ENCODE measurements at places on chromosomes 11 and 22. TPM values are rescaled to one million over a fixed set of nuclear protein-coding genes. Genes with fewer than 3 reads are reported as not detected.
A peak's percentile ranks its signal among the peaks of the same experiment; 100 is the strongest.

The VWA5A gene
- 0.13 TPM for total RNA-seq

GRCh38 chr11:46006418-46007070 lies 84.1 kb downstream of the LARGE2 start:
- peaks cover 37% of the 10 kb centered on the region for H3K4me1 ChIP-seq
- H3K27me3 ChIP-seq = no peaks in the 10 kb centered on the region
- H3K36me3 ChIP-seq = no peaks in the 10 kb centered on the region

GRCh38 chr11:104033134-104033533 lies 3.3 kb upstream of the DDI1 start:
- DNase-seq = peak; percentile 60
- H3K36me3 ChIP-seq = no peaks in the 10 kb centered on the region
- no peaks in the 10 kb centered on the region for H3K27me3 ChIP-seq
- peaks cover 15% of the 10 kb centered on the region for H3K4me1 ChIP-seq

The OPCML gene
- total RNA-seq = 0.28 TPM

The FBLN1 gene
- 342 TPM for total RNA-seq

GRCh38 chr22:30216710-30217109 lies 29.8 kb downstream of the LIF start:
- no peaks in the 10 kb centered on the region for H3K36me3 ChIP-seq
- H3K27ac ChIP-seq = no peak overlapping the region
- H3K27me3 ChIP-seq = peaks cover 29% of the 10 kb centered on the region
- DNase-seq = no peak

DNA sequence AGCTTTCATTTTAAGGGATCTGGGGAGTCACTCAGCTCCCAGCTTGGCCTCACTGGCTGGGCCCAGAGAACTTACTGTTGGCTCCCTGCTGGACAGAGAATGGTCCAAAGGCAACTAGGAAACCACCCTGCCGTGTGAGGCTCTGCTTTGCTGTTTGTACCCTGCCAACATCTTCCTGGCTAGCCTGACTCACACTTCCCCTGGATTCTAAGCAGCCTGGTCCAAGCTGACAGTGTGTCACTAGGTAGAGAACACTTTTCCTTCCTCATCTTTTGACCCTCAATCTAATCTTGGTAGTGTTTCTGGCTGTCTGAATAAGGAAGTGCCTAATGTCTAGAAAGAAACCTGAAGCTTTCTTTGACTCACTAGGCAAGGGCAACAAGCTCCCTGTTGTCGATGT lies 76.7 kb downstream of the FAR1 start:
- no peak for DNase-seq
- no peaks in the 10 kb centered on the region for H3K36me3 ChIP-seq
- H3K27ac ChIP-seq = no peak overlapping the region
- peaks cover 10% of the 10 kb centered on the region for H3K27me3 ChIP-seq
- no peaks in the 10 kb centered on the region for H3K4me1 ChIP-seq

The GLB1L3 gene
- total RNA-seq = not detected

GRCh38 chr11:45933131-45933831 lies 10.8 kb downstream of the LARGE2 start:
- peak; percentile 35 for DNase-seq
- no peak overlapping the region for H3K27ac ChIP-seq
- no peaks in the 10 kb centered on the region for H3K27me3 ChIP-seq
- peaks cover 15% of the 10 kb centered on the region for H3K4me1 ChIP-seq

GRCh38 chr11:128522943-128523518 lies 64.3 kb downstream of the ETS1 start:
- peak overlapping the region; percentile 84 for H3K4me3 ChIP-seq
- no peaks in the 10 kb centered on the region for H3K27me3 ChIP-seq
- H3K27ac ChIP-seq = peak overlapping the region; percentile 99
- DNase-seq = no peak
- peaks cover 72% of the 10 kb centered on the region for H3K4me1 ChIP-seq

DNA sequence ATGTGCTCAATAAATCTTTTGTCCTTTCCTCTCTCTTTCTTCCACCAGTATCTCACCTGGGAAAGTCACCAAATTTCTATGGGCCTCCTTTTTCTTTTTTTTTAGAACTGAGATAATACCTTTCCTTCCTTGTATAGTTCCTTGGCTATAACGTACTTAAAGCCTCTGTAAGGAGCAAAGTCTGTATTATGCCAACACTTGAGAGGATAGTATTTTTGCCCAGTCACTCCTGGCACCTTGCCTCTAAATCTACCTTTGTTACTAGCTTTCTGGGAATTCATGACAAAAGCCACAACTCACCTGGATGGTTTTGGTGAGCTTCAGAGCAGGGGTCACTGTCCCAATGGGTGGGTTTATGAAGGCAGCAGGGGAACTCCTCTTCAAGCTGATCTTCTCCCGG lies 12.2 kb downstream of the POLDIP3 start:
- no peak for DNase-seq
- H3K36me3 ChIP-seq = peaks cover 33% of the 10 kb centered on the region
- no peak overlapping the region for H3K4me3 ChIP-seq
- H3K4me1 ChIP-seq = peaks cover 24% of the 10 kb centered on the region
- H3K27me3 ChIP-seq = peaks cover 2% of the 10 kb centered on the region

The ROBO4 gene
- 0.50 TPM for total RNA-seq

The STK33 gene
- 0.18 TPM for total RNA-seq

DNA sequence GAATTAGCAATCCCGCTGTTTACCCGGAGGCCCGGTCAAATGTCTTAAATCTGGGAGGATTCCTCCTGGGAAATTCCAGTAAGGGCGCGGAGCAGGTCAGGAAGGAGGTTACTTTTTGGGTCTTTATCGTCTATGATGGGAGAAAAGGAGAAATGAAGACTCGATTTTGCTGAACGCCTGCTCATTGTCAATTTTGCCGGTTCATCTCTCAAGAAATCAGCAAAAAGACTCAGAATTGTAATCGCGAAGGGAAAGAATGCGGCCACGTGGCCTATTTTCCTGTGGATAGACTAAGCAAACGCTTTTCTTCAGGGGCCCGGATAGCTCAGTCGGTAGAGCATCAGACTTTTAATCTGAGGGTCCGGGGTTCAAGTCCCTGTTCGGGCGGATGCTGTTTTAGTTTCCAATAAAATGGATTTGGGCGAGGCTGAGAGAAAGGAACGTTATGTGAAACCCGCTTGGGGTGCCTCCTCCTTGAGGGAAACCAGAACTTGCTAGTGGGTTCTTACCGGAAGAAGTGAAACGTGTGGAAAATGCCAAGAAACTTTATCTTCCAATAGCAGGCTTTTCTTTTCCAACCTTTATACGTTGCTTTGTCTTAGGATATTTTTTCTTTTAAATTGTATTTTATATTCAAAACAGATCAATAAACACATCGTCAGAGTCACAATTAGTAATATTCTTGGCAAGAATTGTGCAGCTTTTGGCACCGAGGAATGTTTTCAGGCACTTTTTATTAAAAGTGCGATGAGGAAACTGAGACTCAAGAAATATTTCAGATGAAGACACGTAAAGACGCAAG lies 45.0 kb downstream of the OR4D9 start:
- peaks cover 52% of the 10 kb centered on the region for H3K4me1 ChIP-seq
- H3K27ac ChIP-seq = peak overlapping the region; percentile 87
- peaks cover 12% of the 10 kb centered on the region for H3K27me3 ChIP-seq
- peak overlapping the region; percentile 93 for H3K4me3 ChIP-seq
- peak; percentile 88 for DNase-seq

- peaks cover 10% of the 10 kb centered on the region for H3K27me3 ChIP-seq
- H3K36me3 ChIP-seq = no peaks in the 10 kb centered on the region
- peaks cover 26% of the 10 kb centered on the region for H3K4me1 ChIP-seq
Observed at GRCh38 chr22:35590634-35591295, 26.4 kb downstream of the MB start.

DNA sequence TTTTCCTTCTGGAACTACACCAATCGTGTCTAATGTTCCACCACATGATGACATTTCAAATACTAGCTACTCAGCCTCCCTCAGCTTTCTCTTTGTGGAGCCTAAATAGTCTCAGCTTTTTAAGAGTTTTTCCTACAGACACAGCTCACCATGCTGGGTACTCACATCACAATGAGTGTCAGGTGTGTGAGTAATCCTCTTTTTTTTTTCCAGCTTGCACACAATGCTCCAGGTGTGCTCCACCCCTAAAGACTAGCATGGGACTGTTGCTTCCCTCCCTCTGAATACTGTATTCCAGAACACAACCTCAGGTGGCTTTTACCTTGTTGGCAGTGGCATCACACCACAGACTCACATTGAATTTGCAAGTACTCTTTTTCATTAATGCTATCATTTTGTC lies 11.7 kb downstream of the BTG4 start:
- no peak for DNase-seq
- no peak overlapping the region for H3K27ac ChIP-seq
- no peak overlapping the region for H3K4me3 ChIP-seq

DNA sequence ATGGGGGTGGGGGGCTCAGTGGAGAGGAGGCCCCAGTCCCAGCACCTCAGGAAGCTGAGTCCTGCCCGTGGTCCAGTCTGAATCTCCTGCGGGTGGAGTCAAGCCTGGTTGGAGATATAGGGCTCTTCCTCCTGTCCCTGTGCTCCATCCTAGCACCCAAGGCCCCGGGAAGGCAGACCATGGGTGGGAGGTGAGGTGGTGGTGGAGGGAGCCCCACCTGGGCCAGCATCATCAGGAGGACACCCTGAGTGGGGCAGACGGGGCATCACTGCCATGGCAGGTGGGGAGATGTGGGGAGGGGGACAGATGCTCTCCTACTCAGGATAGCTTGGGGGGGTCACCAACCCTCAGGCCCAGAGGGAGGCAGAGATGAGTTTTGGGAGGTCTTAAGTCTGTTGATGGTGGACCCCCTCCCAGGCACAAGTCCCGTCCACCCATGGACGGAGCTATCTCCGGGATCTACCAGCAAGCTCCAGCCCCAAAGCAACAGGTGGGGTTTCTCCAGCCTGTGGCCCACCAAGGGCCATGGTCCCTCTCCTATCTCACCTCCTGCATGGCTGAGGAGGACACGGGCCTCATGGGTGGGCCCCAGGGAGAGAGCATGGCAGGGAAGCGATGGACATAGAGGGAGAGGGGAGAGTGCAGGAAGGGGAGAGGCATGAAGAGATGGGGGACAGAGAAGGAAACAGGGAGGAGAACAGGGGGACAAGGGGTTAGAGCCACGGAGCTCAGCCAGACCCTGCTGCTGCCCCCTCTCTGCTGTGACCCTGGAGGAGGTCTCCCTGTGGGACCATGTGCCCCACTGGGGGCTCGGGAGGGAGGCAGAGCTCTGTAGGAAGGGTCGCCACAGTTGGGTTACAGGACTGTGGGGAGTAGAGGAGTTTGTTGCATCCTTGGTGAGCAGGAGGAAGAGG lies 1.3 kb downstream of the MRGPRE start:
- no peak overlapping the region for H3K4me3 ChIP-seq
- no peaks in the 10 kb centered on the region for H3K36me3 ChIP-seq
- H3K4me1 ChIP-seq = peaks cover 13% of the 10 kb centered on the region
- no peak overlapping the region for H3K27ac ChIP-seq
- peaks cover 30% of the 10 kb centered on the region for H3K27me3 ChIP-seq
- DNase-seq = no peak

- DNase-seq = peak; percentile 33
- 0 out of 2 replicates have a peak overlapping the region, but pooled peaks have one; percentile 46 for H3K27ac ChIP-seq
- H3K4me1 ChIP-seq = peaks cover 19% of the 10 kb centered on the region
Observed at GRCh38 chr22:20128902-20129746, 2.5 kb upstream of the ZDHHC8 start.

- H3K27me3 ChIP-seq = peaks cover 4% of the 10 kb centered on the region
- peak; percentile 24 for DNase-seq
- no peak overlapping the region for H3K27ac ChIP-seq
- H3K4me3 ChIP-seq = no peak overlapping the region
- H3K36me3 ChIP-seq = peaks cover 16% of the 10 kb centered on the region
- peaks cover 2% of the 10 kb centered on the region for H3K4me1 ChIP-seq
Observed at GRCh38 chr22:46355369-46355995, 20.0 kb downstream of the TRMU start.

GRCh38 chr11:44246726-44247125 lies 63.2 kb downstream of the ALX4 start:
- H3K27me3 ChIP-seq = no peaks in the 10 kb centered on the region
- peak; percentile 64 for DNase-seq
- no peak overlapping the region for H3K4me3 ChIP-seq
- peak overlapping the region; percentile 9 for H3K27ac ChIP-seq
- H3K4me1 ChIP-seq = peaks cover 57% of the 10 kb centered on the region
- H3K36me3 ChIP-seq = peaks cover 27% of the 10 kb centered on the region

DNA sequence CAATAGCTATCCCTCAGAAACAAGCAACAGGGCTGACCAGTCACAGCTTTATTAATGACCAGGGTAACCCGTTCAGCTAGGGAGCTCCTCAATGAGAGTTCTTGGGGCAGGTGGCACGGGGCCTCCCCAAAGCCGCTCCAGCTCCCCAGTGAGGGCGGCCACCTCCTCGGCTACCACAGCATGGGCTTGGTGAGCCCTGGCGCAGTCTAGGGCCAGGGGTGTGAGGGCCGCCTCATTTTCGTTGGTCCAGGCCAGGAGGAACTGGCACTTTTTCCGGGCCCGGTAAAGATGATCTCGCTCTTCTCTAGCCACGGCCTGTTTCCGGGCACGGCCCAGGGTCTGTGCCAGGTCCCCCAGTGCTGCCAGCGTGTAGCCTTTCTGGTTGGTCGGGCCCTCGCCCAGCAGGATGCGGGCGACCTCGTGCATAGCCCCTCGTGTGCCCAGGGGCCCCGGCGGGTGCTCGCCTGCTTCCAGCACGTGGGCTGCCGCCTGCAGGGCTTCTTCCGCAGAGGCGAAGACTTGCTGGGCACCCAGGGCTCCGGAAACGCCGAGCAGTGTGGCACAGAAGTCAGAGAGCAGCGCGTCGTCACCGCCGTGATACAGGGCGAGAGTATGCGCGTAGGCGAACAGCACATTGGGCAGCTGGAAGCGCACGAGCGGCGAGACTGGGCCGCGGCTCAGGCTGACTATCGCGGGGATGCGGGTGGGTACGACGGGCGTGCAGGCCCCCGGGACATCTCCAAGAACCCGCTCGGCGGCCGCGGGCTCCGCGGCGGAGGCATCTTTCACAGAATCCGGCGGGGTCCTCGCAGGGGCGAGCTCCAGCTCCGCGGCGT lies 913 bp downstream of the ZNHIT2 start:
- H3K27ac ChIP-seq = peak overlapping the region; percentile 78
- peak; percentile 41 for DNase-seq
- H3K4me3 ChIP-seq = peak overlapping the region; percentile 90

The SLC35E4 gene
- total RNA-seq = 6.3 TPM

The UPK3A gene
- not detected for total RNA-seq

The PLEKHA7 gene
- 0.08 TPM for total RNA-seq

DNA sequence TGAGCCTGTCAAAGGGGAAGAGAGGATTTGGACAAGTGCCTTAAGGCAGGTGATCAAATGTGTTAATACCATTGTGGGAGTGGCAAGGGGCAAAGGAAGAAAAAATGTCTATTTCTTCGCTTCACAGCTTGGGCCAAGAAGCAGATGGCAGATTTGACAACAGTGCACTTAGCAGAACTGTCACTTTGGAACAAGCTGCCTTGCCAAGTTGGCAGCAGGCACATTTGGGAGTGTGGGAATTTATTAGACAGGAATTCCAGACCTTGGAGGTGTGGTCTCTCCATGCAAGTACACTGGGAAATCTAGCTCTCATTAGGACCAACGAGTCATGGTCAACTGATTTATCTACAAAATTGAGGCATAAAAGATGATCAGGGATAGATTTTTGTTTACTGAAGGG lies 265.1 kb downstream of the NELL1 start:
- H3K27me3 ChIP-seq = no peaks in the 10 kb centered on the region
- H3K4me1 ChIP-seq = no peaks in the 10 kb centered on the region
- no peak overlapping the region for H3K4me3 ChIP-seq
- no peak for DNase-seq

The CRYBA4 gene
- total RNA-seq = not detected

Data from HFFc6 (cell line).